ENCODE measurements at places on chromosomes 12 and 14. TPM values are rescaled to one million over a fixed set of nuclear protein-coding genes. Genes with fewer than 3 reads are reported as not detected.

KLHDC1 gene
- 1.3 TPM for total RNA-seq

RNASE7 gene
- total RNA-seq = not detected

SOX5 gene
- total RNA-seq = 2.6 TPM

TPH2 gene
- not detected for total RNA-seq

ACACB gene
- total RNA-seq = 2.6 TPM

FANCM gene
- 15.0 TPM for total RNA-seq

AQP6 gene
- total RNA-seq = not detected

MYO1A gene
- not detected for total RNA-seq

HOXC13 gene
- not detected for total RNA-seq

TMPRSS12 gene
- not detected for total RNA-seq

DIO2 gene
- total RNA-seq = not detected

BEGAIN gene
- 0.10 TPM for total RNA-seq

PNP gene
- 388 TPM for total RNA-seq

METTL1 gene
- 5.9 TPM for total RNA-seq

LRTM2 gene
- 0.10 TPM for total RNA-seq

FGF23 gene
- not detected for total RNA-seq

SYCP3 gene
- 0.67 TPM for total RNA-seq

CPNE6 gene
- not detected for total RNA-seq

KRT85 gene
- total RNA-seq = not detected

CAPZA3 gene
- total RNA-seq = not detected

SLCO1B1 gene
- total RNA-seq = not detected

INHBC gene
- total RNA-seq = not detected

SRRM4 gene
- not detected for total RNA-seq

KCNA1 gene
- total RNA-seq = not detected

PCNX4 gene
- total RNA-seq = 68.9 TPM

GOLGA5 gene
- total RNA-seq = 46.9 TPM

KRT3 gene
- total RNA-seq = not detected

CIROP gene
- not detected for total RNA-seq

SLC7A7 gene
- total RNA-seq = 6.9 TPM

DNAH10 gene
- total RNA-seq = under 0.01 TPM

BIN2 gene
- not detected for total RNA-seq

TAS2R42 gene
- not detected for total RNA-seq

TCTN2 gene
- 13.1 TPM for total RNA-seq

ERBB3 gene
- total RNA-seq = 0.48 TPM

ABHD12B gene
- not detected for total RNA-seq

DDX47 gene
- 66.0 TPM for total RNA-seq

SIX6 gene
- not detected for total RNA-seq

CLEC9A gene
- not detected for total RNA-seq

UBR7 gene
- 33.1 TPM for total RNA-seq
